ENCODE measurements at places on chromosomes 3 and 15.
A peak's percentile ranks its signal among the peaks of the same experiment; 100 is the strongest.

- DNase-seq, result no peak
These were observed 109.4 kb upstream of the AGTR1 start for GRCh38 chr3:148588291-148588690.

- no peak for DNase-seq
These were observed 13.8 kb downstream of the TMEM266 start for GRCh38 chr15:76073554-76073953.

DNA sequence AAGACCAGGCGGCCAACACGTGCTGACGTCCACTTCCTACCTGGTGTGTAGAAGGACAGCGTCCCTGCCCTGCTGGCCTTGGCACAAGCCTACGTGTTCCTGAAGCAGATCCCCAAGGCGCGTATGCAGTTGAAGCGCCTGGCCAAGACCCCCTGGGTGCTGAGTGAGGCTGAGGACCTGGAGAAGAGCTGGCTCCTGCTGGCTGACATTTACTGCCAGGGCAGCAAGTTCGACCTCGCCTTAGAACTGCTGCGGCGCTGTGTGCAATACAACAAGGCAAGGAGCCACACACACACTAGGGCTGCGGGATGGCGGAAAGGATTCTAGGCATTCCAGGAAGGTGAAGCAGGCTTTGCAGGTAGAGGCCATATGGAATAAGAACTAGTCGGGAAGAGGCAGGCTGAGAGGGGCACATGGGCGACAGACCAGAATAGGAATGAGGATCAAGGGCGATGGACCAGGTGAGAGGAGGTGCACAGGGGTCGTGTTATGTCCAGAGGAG, 15.9 kb downstream of the CSRNP1 start:
- no peak for DNase-seq

DNA sequence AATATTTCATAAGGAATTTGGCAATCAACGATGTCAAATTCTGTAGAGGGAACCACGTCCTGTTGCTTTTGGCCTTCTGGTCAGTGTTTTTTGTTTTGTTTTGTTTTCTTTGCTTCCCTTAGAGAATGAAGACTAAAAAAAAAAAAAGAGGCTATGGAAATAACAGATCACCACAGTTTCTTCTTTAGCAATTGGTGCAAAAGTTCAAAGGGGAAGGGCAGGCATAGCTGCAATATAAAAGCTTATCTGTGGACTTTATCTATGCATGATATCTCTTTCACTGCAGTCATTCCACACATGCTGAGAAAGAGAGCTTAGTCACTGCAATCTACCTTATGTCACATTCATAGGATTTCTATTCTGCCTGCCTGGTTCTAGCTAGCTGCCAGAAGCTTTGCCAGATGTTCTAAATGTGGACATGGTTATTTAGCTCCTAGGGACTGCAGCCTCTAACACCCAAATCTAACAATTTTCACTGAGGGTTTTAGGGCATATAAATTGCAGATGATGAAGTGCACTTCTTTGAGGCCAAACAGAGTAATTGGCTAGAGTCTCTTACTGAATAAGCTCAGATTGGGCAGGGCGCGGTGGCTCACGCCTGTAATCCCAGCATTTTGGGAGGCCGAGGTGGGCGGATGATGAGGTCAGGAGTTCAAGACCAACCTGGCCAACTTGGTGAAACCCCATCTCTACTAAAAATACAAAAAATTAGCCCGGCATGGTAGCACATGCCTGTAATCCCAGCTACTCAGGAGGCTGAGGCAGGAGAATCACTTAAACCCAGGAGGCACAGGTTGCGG, 637.2 kb downstream of the NTRK3 start:
- DNase-seq, result no peak

- no peak for DNase-seq
These were observed 36.4 kb upstream of the FSTL1 start for GRCh38 chr3:120487191-120487650.

DNA sequence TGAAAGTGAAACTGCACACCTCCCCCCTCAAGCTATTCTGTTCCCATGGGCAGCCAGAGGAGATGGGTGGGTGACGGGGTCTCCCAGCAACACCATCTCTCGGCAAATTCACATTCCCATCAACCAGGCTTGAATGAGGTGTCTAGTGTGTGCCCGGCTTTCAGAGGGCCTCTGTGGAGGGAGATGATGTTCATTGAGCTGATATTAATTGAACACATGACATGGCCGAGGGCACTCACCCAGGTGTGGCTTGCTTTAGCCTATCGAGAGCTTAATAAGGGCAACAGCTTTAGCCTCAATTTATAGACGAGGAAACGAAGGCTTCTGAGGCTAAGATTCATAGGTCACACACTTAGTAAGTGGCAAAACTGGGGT, 288.0 kb downstream of the UACA start:
- no peak for DNase-seq

DNA sequence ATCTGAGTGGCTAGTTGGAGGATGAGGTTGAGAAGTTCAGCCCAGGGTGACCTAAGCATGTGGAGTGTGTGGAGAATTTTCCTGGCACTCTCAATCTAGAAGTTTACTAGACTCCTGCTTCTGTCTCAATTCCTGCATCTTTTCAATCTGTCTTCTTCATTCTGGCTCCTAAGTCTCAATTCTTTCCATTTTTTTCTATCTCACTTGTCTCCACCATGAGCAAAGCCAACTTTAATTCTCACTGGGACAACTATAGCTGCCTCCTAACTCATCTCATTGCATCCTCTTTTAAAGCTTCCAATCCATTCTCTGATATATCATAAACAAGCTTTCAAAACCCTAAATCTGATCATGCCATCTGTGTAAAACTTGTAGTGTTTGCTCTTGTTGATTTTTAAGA, 569.3 kb downstream of the NAALADL2 start:
- DNase-seq, result no peak

- DNase-seq, result no peak
These were observed 49.8 kb downstream of the USP50 start for GRCh38 chr15:50496692-50497091.

DNA sequence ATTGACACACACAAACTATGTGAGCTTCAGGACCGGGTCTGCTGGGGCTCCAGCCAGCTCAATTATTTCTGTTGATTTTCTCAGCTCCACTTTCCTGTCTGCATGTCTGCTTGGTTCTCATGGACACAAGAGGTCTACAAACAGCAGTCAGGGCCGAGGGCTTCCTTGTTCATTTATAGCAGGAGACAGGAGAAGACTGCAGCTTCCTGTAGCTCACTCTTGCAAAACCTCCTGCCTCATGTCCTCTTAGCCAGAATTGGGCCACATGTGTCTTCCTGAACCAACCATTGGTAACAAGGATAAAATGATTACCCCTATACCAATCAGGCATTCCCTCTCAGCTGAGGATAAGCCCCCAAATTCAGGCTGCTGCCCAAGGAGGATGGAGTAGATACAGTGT, 182.8 kb downstream of the TLE3 start:
- DNase-seq, result no peak

DNA sequence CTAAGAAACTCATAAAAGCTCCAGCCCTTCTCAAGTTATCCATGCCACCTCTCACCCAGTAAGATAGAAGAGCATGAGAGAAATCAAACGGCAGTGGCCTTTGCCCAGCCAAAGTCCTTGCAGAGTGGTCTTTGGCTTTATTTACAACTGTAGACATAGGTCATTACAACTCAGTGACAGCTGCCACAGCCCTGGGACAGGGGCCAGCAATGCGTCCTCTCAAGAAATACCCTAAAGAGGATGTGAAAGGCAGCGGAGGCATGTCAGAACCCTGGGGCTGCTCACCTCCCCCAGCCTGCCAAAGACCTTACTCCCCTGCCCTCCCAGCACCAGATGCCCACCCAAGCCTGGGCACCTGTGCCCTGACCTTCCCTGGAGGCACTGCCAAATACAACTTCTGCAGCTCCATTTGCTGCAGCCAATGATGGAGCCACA, 6.3 kb downstream of the ACAA1 start:
- no peak for DNase-seq

- DNase-seq, result no peak
These were observed 325.9 kb upstream of the CTDSPL start for GRCh38 chr3:37535526-37536432.

- no peak for DNase-seq
These were observed 5.3 kb downstream of the ZNF501 start for GRCh38 chr3:44734646-44735168.

DNA sequence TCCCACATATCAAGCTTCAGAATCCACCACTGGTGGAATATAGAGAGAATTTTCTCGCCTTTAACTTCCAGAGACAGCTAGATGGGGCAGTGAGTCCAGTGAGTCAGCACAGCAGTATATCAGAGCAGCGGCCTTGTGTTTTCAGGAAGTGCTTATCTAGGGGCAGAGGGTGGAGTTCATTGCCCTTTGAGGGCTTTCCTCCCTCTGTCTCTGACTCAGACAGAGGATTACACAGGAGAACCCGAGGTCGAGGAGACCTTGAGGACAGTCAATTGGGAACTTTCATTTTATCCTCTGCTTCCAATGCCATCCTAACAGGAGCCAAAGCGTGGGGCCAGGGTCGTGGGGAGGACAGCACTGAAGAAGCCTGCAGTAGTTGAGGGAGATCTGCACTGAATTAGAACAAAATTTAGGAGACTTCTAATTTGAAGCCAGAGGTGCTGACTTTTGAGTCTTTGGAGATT, 109.6 kb upstream of the UMPS start:
- no peak for DNase-seq

GRCh38 chr15:73318463-73319351, 50.1 kb downstream of the HCN4 start:
- DNase-seq, result no peak

DNA sequence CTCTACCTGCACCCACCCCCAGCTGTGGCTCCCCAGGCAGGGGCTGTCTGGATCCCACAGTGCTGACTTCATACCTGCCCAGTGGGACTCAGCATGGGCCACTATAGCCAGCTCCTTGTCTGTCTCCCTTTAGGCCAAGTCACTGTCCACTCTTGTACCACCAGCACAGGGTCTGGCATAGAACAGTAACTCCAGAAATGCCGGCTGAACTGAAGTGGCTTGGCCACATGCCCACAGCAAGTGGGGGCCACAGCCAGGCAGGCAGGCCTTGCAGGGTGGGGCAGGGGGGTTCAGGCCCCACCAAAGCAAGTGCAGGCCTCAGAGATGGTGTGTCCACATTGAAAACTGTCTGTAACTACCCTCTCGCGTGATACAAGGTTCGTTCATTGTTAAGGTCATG, 252.6 kb upstream of the LYSMD4 start:
- DNase-seq, result no peak

GRCh38 chr15:69685512-69686452, 233.2 kb downstream of the RPLP1 start:
- DNase-seq, result no peak

DNA sequence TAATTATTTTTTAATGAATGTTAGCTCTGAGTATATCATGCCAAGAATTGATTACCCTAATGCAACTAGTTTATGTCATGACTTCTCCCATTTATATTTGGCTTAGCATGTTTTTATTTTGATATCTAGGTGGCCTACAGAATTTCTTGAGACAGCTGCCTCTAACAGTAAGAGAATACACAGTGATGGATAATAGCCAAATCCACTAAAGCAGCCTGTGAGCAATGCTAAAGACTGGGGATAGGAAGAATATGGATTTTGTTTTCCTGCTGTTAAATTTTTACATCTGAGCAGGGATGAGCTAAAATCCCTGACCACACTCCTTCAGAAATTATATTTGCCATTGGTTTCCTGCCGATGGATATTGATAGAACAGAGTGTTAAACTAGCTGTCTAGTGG, 149.3 kb upstream of the TGFBR2 start:
- DNase-seq, result no peak

DNA sequence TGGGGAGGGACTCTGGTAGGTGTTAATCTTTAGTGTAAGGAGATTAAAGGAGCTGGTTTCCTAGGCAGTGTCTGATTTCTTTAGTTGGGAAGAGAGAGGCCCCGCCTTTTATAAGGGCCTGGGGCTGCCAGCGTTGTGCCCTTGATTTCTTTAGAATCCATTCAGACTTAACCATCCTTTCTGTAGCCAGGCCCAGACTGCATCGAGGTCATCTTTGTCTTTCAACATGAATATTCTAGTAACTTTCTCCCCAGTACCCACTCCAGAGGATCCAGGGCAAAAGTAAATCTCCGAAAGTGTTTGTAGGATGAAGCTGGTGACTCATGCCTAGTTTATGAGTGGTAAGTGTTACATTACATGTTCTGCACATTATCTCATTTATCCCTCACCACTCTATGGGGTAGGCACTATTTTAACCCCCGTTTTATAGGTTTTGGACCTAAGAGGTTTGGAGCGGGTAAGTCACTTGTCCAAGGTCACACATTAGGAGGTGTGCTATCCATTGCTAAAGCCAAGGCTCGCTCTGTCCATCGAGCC, 11.8 kb upstream of the USP3 start:
- no peak for DNase-seq

- no peak for DNase-seq
These were observed 6.0 kb downstream of the PLIN1 start for GRCh38 chr15:89673165-89673512.

GRCh38 chr3:45979378-45979777, 16.2 kb downstream of the FYCO1 start:
- DNase-seq, result no peak

DNA sequence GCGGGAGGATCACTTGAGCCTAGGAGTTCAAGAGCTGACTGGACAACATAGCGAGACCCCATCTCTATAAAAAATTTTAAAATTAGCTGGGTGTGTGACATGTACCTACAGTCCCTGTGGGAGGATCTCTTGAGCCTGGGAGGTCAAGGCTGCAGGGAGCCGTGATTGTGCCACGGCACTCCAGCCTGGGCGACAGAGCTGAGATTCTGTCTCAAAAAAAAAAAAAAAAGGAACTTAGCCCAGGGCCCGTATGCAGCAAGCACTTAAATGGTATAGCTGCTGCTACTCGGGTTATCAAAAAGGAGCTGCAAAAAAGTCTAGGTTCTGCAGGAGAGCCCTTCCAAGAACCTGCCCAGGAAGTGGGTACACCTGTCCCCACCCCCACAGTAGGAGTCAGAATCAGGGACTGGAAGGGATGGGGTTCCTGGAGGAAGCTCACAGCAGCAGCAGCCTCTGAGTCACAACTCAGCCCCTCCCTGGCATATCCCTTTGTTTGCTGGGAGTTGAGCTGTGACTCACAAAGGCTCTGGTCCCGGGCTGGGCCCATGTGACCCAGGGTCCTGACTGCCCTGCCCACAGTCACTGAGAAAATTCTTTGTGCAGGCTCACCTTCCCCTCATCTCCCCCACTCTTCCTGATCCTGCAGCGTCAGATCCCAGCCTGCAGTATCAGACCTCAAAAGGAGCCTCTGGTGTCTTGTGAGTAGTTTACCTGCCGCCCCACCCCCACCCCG, at the start of gene SPATA12:
Gene SPATA12, plus strand, starts transcription at position 576 of the 733 bp plus-strand sequence. CDS start 13,031 bp downstream, outside the sequence.
- no peak for DNase-seq

GRCh38 chr15:51641490-51642130, 19.0 kb upstream of the DMXL2 start:
- no peak for DNase-seq

GRCh38 chr15:99631255-99631654, 65.5 kb downstream of the MEF2A start:
- DNase-seq, result no peak

- no peak for DNase-seq
These were observed 38.7 kb upstream of the FAH start for GRCh38 chr15:80114114-80114513.

DNA sequence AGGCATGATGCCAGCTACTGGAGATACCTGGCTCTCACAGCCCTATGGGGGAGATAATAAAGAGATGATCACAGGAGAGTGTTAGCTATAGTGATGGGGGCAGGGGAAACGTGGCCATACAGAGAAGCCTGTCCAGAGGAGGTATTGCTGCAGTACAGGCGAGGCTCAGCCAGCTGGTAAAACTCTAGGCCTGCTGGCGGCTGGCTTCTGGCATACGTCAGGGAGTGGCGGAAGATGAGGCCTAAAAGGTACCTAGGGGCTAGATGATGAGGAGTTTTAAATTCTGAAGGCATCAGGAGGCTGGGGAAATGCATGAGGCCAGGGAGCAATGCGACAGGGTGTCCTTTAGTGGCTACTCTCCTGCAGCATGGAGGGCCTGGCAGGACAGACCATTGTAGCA, 110.7 kb downstream of the EEFSEC start:
- no peak for DNase-seq

GRCh38 chr3:196502775-196503195, 783 bp downstream of the RNF168 start:
- peak; percentile 15 for DNase-seq

Data from activated CD8-positive, alpha-beta memory T cell treated with anti-CD3 and anti-CD28 coated beads for 1 hour (primary cell).